Activated CD4-positive, alpha-beta T cell treated with anti-CD3 and anti-CD28 coated beads, Interleukin-2, amount 50 U/mL, for 1 hour (primary cell): ENCODE measurements at places on chromosomes 4 and X.

- no peak for DNase-seq
Measured at GRCh38 chrX:110153896-110154295, 151.0 kb downstream of the TMEM164 start.

DNA sequence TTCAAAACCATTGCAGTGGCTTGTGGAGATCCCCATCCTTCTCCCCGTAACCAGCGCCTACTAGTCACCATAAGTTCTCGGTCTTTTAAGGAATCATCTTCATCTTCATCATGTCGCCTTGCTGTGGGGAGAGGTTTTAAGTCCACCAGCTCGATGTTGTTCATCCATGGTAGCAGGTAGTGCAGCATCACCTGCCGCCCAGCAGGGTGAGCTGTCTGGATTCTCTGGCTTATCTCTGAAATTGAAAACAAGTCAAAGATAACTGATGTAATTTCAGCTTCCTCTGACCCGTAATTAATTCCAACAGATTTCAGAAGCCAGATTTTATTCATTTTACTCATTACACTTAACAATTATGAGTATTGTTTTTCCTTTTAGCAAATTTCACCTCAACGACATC lies 67.4 kb downstream of the ZAR1 start:
- no peak for DNase-seq

DNA sequence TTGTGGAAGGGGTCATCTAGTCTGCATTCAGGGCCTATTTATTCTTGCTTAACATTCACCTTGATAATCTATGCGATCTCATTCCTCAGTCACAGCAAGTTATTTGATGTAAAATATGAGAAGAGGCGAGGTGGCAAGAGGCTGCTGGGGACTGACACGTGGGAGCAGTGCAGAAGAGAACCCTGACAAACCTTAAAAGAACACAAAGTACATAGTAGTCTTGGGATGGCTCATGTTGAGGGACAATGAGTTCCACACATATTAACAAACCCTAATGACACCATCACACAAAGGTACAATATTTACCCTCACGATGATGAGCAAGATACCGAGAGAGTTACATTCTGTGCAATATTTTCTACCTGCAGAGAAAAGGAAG lies 57.5 kb downstream of the MAML3 start:
- no peak for DNase-seq

DNA sequence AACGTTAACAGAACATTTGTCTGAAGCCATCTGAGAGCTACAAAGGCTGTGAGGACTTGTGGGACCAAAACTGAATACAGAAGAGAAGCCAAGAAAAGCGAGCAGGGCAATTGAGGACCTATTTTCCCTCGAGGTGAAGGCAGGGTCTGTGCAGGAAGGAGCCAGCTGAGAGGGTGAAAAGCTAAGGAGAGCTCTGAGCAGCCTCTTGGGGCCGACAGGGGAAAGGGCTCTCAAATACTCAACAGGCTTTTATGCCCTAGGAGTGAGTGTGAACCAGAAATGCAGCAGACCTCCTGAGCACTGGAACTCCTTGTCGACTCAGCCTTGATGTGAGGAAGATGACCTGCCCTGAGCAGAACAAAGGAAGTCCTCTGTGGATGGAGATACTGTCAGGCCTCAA lies 54.2 kb downstream of the C4orf50 start:
- no peak for DNase-seq

DNA sequence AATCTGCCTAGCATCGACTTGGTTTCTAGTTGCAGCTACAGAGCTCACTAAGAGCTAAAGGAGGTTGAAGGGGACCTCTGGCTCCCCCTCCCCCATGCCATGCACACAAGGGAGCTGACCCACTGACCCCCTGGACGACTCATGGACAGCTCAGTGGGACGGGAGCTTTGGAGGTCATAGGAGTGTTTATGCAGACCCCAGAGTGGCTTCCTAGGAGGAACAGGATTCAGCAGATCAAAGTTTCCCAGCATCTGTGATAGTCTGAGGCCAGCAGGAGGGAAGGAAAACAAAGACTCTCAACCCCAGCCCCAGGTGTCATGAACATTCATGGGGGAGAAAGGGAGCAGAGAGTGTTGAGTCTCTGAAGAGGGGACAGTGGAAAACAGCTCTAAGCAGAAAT lies 104.4 kb downstream of the ARSF start:
- DNase-seq, result no peak
